ENCODE measurements at places on chromosomes 7 and 10.

GRCh38 chr7:101993311-101993710 lies 175.9 kb downstream of the CUX1 start:
- DNase-seq = no peak

DNA sequence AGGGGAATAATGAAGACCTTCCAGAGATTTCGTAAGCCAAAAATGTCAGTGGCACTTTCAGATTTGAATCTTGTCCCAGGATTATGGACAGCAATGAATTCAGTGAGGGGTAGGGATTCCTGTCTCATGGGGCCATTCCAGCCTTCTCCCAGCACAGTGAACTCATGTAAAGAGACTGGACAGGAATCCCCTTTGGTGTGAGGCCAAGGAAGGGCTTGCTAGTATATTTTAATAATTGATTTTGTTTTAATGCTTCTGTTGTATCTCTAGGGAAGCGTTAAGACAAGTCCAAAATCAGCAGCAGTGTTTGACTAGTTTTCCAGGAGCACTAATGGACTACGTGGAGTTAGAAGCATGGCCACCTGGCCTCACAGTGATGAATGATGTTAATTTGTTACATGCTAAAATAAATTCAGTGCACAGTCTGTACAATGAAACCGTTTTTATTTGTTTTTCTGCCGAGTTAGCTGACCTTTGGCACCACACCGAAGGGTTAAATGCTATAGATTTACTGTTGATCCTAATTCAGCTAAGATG lies 214.0 kb upstream of the DKK1 start:
- no peak for DNase-seq

GRCh38 chr10:95693071-95693667 lies 558 bp downstream of the TCTN3 start:
- no peak for DNase-seq

DNA sequence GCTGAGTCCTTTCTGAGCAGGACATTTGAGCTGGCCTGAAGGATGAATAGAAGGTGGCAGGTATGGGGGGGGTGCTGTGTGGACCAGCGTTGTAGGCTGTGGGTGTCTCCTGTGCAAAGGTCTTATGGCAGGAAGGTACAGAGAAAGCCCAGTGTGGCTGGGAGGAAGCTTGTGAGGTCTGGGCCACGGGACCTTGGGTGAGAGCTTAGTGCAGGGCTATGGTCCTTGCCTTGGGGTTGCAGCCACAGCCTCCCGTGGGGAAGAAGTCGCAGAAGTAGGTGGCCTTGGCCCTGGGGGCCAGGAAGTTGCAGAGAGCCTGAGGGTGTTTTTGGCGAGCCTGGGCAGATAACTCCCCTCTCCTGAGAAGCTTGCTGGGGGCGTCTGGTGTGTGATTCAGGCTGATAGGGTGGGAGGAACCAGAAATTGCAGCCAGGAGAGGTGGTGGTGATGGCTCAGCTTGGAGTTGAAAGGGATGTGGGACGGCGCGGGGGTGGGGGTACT lies 172.0 kb upstream of the TNRC18 start:
- DNase-seq = peak; percentile 53

DNA sequence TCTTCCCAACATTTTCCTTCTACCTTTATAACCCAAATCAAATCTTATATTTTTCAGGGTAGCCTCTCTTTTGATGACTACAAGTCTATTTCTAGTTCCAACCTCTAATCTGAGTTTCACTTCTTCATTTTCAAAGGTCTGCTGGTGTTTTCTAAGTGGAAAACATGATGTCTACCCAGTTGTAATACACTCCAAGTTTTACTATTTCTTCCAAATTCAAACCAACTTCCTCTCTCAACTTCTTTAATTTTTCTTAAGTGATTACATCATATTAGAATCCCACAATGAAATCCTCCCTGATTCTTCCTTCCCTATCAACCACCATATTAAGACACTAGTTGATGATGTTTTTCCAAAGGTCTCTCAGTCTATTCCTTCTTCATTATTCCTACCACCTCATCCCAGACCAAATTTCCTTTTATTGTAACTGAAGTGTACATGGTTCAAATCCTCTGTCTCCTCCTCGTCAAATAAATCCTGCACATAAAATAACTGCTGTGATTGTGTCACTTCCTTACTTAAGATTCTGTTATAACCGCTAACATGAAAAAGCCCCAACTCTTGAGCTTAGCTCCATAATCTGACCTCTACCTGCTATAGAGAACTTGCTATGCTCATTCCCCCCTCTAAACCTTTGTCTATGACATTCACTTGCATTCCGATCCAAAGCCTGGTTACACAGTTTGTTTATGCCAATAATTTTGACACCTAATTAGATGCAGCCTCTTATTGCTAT lies 12.7 kb downstream of the TAS2R38 start:
- DNase-seq = peak; percentile 89

- DNase-seq = no peak
Measured at GRCh38 chr10:14652067-14652466, 122.6 kb downstream of the FAM107B start.

GRCh38 chr10:111756217-111757061 lies 427.1 kb downstream of the GPAM start:
- DNase-seq = peak; percentile 3

DNA sequence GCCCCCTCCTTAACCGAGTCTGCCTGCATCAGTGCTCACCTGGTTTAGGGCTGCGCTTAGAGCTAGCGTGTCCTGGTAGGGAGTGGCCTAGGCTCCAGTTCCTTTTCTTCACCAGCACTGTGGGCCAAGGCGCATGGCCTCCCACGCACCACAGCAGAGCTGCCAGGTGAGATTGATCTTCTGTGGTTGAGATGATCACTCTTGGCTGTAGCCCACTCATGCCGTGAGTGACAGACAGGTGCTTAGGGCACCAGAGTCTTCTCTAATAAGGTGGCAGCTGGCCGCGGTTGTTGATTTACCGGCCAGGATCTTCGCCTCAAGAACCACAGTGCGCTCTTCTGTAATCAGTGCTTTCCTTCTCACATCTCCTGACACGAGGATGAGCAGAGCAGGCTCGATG lies 157.2 kb upstream of the INSYN2A start:
- no peak for DNase-seq

DNA sequence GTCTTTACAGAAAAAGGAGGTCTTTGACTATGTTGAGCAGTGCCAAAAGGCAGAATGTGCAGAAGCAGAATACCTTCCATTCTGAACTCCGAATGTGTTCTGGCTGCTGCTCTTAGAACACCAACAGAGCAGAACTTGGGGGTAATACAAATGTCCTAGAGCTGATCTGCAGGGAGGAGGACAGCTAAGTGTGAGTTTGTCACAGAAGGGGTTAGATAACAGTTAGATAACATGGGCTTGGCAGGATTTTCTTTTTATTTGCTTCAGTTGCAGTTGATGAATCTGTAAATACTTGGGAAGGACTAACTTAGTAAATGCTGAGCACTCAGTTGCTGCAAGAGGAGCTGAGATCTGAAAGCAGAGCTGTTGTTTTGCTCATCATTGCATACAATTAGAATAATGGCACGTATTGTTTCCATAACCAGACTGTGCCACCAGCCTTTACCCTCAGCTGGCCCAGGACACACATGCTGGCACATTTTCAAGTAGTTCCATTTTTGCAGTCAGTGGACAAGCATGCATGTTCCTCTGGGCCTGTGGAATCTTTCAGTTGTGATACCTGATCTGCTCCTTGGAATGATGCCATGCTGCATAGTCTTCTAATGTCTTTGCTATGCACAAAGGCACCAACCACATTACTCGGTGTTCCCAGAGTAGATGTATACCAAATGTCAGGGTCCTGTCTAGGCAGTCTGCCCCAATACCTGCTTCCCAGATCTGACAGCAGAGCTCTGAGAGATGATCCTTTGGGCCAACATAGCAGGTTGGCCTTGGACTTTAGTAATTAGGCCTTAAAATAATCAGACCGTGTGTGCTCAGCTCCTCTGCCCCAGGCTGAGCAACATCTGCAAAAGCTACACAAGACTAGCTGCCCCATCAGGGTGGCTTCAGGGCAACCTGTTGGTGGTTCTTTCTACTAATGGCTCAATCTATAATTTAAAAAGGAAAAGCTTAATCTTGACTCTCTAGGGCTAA lies 55.7 kb downstream of the GSDME start:
- DNase-seq = no peak

DNA sequence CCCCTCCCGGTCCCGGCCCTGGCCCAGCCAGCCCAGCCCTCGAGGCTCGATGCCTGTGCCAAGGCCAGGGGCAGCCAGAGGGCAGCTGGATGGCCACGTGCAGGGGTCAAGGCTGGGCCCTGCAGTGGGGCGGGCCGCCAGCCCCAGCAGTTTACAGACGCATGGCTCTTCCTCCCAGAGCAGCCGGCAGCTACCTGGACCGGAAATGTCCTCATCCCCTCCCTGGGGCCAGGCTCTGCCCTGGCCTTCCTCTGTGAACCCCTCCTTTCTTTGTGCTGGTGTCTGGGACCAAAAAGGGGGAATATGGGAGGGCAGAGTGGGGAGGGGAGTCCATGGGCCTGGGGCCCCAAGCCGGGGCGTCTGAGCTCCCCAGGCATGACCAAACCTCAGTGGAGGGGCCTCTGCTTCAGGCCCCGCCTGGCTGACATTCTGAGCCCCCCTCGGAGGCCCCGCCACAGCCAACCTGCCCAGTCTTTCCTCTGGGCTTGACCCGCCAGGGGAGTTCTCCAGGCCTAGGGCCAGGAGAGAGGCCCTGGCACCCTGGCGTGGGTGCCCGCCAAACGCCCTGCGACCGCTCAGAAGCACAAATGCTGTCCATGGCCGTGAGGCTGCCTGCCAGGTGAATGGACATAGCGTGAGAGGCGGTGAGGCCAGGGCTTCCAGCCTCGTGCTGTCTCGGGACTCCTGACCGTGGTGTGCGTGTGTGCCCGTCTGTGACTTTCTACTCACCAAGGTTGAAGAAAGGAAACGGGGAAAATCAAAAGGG lies 24.7 kb upstream of the AMZ1 start:
- DNase-seq = no peak

DNA sequence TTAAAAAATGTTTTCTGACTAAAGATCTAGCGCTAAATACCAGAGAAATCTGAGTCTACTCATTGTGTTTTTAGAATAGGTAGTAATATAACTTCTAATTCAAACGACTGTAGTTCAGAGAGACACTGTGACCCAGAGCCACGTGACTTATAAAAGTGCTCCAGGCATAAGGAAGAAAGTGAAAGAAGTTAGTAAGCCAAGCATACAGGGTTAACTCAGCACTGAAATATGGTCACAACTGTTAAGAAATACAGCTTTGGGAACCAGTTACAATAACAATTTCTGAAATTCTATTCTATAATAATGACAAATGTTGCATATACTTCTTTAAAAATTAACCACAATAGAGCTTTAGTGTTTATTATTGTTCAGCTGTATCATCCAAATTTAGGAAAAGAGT lies 119.1 kb downstream of the TFEC start:
- peak; percentile 32 for DNase-seq

DNA sequence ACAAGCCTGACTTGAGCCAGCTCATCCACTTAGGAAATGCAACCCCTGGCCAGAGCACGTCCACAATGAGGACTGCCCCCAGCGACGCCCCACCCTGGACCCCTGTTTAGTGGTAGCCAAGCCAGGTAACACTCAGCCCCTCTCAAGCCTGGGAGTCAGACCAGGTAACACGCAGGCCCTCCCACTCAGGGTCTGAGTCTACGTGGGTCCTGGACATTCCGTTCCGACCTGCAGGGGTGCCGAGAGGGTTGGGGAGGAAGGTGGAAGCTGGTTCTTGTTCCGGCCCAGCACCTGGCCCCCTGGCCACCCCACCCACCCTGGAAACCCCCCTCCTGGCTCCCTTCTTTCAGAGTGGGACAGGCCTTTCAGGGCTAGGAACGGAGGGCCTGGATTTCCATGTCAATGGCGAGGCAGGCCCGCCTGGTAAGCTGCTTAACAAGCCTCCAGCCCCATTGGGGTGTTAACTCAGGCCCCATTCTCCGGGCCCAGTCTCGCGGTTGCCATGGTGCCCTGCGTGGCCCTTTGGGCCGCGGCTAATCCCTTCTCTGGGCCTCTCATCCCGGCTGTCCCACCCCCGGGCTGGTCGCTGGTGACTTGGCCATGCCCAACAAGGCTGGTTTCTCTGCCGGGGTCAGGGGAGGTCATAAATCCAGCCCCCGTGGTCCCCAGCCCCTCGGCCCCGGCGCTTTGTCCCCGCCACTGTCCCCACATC lies 19.7 kb upstream of the LFNG start:
- no peak for DNase-seq

DNA sequence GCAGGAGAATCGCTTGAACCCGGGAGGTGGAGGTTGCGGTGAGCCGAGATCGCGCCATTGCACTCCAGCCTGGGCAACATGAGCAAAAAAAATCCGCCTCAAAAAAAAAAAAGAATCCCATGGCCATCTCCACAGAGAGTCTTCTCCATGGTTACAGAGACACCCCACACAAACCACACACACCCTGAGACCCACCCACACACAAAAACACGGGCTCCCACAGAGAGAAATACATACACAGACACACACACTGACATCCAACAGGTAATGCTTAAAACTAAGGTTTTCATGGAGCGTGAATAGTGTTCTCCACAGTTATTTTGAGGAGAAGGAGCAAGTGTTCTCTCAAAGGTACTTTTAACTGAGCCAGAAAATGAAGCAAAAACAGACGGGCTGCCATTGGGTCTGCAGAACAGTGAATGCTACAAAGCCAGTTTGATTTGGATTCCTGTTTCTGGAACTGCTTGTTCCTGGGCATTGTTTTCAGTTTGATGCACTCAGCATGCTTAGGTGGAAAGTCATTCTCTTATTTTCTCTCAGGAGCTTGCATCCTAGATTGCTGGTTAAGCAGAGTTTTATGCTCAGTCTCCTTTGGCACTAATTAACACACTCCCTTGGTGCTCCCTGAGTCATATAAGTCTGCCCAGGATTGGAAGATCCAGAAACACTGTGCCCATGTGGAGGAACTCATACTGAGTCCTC lies 15.4 kb downstream of the AHCYL2 start:
- DNase-seq = no peak

Measured in AML-193 (cell line).